H1 (cell line): ENCODE measurements at places on chromosomes 13 and 19.

GRCh38 chr13:79846386-79846785, 365.4 kb downstream of the NDFIP2 start:
- DNase-seq = no peak

DNA sequence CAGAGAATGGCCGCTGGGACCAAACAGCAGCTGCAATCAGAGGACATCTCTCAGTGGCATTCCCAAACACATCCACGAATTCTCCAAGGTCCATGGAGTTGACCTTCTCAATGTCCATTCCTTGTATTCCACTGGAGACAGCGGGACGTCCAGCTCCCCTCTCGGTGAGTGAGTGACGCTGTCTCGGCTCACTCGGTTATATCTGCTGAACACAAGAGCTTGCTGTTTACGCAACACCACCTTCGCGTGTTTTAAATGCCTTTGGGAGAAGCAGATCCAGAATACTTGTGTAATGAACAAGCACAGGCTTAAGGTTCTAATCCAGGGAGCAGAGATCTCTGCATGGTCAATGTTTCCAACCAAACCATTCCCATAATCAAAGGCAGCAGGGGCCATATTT, at the start of gene URAD:
Gene URAD, minus strand, starts transcription at position 174 of the 400 bp plus-strand sequence. Its CDS starts 56 bp downstream, at position 118.
- DNase-seq = no peak

DNA sequence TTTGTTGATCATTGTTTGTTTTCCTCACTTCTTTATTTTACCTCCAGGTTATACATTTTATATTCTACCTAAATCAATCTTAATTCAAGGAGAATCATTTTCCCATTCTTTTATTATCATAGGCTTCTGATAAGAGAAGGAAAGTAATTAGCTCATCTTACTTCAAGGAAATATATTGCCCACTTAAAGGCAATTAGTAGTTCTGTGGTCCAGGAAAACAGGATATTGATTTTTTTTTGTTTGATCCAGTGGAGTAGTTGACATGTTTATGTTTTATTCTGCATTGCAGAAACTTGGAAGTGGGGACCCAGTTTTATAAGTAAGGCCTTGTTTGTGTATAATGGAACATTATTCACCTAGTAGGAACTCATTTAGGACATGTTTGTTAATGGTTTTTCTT, 390.6 kb downstream of the NDFIP2 start:
- no peak for DNase-seq

DNA sequence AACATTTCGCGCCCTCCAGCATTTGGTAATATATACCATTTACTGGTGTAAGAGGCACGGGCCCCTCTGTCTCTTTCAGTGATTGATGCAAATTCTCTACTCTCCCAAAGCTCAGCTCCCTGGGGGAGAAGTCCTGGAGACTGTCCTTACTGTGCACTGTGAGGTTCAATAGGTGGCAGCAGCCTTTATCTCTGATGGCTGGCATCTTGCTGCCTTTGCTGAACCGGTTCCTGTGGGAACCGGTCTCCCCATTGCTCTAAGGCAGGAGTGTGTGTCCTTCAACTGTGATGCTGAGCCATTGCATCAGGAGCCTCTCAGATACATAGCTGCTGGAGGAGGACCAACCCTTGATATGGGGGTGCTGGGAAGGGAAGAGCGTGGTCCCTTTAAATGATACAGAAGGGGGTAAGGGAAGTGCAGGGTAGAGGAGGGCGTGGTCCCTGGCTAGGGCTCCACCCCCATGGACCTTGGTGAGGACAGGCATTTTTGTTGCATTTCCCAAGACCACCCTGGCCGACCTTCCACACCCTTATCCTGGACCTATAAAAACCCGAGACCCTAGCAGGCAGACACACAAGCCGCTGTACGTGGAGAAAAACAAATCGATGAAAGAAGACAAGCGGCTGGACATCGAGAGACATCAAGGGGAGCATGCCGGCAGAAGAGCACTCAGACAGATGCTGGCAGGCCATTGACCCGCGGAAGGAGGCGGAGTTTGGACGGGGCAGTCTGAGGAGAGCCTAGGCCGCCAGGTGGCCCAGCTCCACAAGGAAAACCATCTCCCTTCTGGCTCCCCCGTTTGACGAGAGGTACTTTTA, 41.1 kb upstream of the GTF3A start:
- no peak for DNase-seq

- DNase-seq = peak; percentile 95
Measured at GRCh38 chr19:41883821-41884733, 1.1 kb downstream of the ARHGEF1 start.

DNA sequence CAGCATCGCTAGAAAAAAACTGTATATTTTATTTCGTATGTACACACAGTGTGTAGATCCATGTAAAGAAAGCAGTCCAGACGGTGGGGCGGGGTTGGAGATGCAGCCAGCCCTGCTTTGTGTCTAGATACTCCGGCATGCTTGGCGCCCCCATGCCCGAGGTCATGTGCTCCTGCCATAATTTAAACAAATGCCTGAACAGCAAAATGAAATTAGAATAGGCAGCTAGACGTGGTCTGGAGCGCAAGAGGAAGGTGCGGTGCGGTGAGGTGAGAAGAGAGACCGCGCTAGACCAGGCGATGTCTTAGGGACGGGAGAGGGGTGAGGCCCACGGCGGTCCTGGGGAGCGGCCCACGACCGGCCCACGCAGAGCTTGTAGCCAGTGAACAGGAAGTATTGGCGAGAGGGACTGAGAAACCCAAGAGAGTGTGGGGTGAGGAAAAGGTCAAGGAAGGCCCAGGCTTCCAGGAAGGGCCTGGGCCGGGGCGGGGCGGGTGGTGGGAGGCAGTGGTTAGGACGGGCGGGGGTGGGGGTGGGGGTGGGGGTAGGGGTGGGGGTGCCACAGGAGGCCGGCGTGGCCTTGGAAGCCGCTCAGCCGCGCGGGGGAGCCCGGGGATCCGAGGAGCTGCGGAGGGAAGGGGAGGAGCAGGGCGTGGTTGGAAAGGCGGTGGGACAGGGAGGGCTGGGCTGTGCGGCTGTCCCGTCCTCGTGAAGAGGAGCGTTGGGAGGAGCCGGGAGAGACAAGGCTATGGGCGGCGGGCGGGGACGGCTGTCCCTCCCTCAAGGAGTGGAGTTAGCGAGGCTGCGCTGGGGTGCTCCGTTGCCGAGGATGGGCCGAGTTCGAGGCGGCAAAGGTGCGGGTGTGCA, 254.7 kb upstream of the SGCG start:
- peak; percentile 33 for DNase-seq

GRCh38 chr19:50458396-50459066, 17.8 kb upstream of the EMC10 start:
- DNase-seq = no peak

DNA sequence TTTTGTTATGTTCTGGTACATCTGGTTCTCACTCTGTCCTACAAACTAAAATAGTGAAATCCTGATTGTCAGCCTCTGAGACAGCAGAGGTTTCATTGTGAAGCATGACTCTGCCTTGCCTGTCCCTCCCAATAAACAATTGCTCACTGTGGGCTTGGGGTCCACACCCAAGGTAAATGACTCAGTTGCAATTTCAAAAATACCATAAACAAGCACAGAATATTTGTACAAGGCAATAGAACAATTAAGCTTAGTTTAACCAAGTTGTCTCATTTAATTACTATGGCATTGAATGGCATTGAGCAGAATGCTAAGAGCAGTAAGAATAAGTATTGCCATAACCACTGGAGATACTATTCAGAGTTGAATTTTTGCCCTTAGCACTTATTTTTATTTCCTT, 353.6 kb downstream of the SPRY2 start:
- no peak for DNase-seq
